ENCODE measurements at places on chromosomes 2 and 18. TPM values are rescaled to one million over a fixed set of nuclear protein-coding genes. Genes with fewer than 3 reads are reported as not detected.

MAP4K4 gene
- total RNA-seq = 164 TPM

TXNDC2 gene
- not detected for total RNA-seq

CNRIP1 gene
- total RNA-seq = 39.8 TPM

LBX2 gene
- 3.0 TPM for total RNA-seq

MEMO1 gene
- 26.7 TPM for total RNA-seq

EPB41L3 gene
- total RNA-seq = 37.0 TPM

WDSUB1 gene
- total RNA-seq = 15.2 TPM

UGT1A10 gene
- not detected for total RNA-seq

DLX2 gene
- total RNA-seq = not detected

CCDC68 gene
- 8.3 TPM for total RNA-seq

FAM228A gene
- total RNA-seq = 0.99 TPM

SGO2 gene
- 5.4 TPM for total RNA-seq

ADAM17 gene
- total RNA-seq = 49.1 TPM

FNDC4 gene
- total RNA-seq = 18.3 TPM

ASB18 gene
- total RNA-seq = not detected

NCKAP5 gene
- total RNA-seq = 2.6 TPM

POLR1A gene
- total RNA-seq = 9.2 TPM

OR6B2 gene
- not detected for total RNA-seq

NPHP1 gene
- total RNA-seq = 5.0 TPM

SLC35F6 gene
- 61.4 TPM for total RNA-seq

All from fibroblast of lung (primary cell).